ENCODE measurements at places on chromosomes 1 and 21.

GRCh38 chr1:58190267-58190988, 356.1 kb downstream of the OMA1 start:
- DNase-seq = no peak

DNA sequence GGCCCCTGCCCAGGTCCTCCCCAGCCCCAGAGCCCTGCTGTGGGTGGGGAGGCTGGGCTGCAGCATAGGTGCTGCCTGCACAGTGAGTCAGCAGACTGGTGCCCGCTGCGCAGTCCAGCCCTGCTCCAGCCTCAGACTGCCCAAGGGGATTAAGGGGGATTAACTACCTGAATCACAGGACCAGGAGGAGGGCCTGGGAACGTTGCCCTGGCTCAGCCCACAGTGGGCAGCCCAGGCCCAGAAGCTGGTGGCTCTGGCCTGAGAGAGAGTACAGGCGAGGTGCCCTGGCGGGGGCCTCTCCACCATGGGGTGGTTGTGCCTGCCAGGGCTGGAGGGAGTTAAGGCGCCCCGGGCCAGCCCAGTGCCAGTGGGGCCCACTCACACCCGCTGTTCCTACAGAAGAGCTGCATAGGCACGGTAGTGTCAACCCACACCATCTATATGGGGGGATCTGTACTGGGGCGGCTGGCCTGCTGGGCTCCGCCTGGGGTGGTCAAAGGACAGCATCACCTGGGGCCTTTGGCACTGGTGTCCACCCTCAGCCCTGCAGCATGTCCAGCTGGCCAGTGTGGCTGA, 2.3 kb downstream of the OBSCN start:
- DNase-seq = no peak

GRCh38 chr21:23950344-23950743, 1656.9 kb downstream of the MRPL39 start:
- DNase-seq = no peak

GRCh38 chr1:44033041-44033575, 1.8 kb upstream of the SLC6A9 start:
- no peak for DNase-seq

- DNase-seq = no peak
Observed at GRCh38 chr1:116246174-116246573, 126.9 kb upstream of the ATP1A1 start.

GRCh38 chr1:232999956-233000625, 49.7 kb downstream of the NTPCR start:
- DNase-seq = no peak

GRCh38 chr1:1169429-1170214, 4.1 kb upstream of the TTLL10 start:
- DNase-seq = no peak

DNA sequence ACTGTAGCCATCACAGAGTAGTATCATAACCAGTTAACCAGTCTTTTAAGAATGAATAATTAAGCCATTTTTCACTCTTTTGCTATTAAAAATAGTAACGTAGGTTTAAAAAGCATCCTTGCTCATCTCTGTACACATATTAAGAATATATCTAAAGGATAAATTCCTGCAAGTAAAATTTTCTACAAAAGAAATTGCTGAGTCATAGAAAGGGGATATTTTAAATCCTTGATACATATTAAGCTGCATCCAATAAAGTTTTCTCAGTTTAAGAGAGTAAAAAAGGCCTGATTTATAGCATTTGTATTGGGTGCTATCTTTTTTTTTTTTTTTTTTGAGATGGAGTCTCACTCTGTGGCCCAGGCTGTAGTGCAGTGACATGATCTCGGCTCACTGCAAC, 1.9 kb upstream of the CTH start:
- no peak for DNase-seq

DNA sequence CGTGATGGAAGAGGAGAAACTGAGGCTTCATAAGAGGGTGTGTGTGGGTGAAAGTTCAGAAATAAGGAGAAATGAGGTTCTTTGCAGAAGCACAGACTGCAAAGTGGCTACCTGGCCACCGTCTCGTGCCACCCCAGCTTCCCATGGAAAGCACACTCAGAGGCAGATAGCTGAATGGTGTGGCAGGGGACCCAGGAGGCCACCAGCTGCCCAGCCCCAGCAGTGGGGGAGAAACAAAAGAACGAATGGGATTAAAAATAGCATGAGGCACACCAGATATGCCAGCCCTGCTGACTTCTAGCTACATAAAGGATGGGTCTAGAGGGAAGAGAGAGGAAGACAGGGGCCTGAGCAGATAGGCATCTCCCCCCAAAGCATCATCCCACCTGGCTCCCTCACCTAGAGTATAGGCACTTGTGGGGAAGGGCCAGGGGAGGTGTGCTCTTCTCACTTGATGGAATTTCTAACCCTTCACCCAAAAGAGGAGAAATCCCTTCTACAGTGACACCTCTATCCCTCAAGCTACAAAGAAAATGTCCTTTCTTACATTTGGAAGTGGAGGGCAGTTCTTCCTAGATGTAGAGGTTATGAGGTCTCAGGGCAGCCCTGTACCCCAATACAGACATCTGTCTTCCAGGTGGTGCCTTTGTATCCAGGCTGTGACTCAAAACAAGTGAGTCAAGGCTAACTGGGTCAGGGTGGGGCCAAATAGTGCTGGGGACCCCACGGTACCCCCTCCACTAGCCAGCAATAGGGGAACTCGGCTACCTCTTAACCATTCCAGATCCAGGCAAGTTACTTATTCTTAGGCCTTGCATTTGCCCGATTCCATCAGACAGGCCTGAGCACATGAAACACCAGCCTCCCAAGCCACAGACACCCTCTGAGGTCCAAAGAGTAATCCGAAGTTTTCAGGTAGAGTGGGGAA, 3.5 kb downstream of the HDGF start:
- DNase-seq = no peak

GRCh38 chr21:45769896-45770295, 126.4 kb downstream of the PCBP3 start:
- no peak for DNase-seq

GRCh38 chr1:114342376-114342775, 168.6 kb downstream of the TRIM33 start:
- no peak for DNase-seq

DNA sequence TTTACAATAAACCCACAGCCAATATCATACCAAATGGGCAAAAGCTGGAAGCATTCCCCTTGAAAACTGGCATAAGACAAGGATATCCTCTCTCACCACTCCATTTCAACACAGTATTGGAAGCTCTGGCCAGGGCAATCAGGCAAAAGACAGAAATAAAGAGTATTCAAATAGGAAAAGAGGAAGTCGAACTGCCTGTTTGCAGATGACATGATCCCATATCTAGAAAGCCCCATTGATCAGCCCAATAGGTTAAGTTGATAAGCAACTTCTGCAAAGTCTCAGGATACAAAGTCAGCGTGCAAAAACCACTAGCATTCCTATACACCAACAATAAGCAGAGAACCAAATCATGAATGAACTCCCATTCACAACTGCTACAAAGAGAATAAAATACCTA, 235.5 kb downstream of the DPYD start:
- DNase-seq = no peak

GRCh38 chr1:160420881-160421842, 20.8 kb downstream of the VANGL2 start:
- no peak for DNase-seq

DNA sequence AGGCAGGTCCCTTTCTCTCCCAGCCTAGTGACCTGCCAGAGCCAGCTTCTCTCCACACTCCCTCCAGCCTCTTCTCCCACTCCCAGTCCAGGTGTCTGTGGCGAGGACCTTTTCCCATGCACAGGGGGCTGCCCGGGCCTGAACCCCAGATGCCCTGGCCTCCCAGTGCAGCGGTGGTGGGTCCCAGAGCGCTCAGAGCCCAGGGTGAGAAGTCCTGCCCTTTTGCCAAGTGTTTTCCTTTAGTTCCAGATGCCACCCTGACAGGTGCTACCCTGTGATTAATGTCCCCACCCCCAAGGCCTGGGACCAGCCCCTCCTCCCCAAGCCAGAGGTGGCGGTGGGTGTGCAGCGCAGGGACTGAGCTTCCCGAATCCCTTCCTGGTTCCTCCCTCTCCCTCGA, 90.4 kb downstream of the PAX7 start:
- DNase-seq = no peak

- peak; percentile 76 for DNase-seq
Observed at GRCh38 chr1:231727171-231727570, 100.6 kb downstream of the DISC1 start.

- no peak for DNase-seq
Observed at GRCh38 chr1:45836451-45836850, 33.0 kb downstream of the MAST2 start.

DNA sequence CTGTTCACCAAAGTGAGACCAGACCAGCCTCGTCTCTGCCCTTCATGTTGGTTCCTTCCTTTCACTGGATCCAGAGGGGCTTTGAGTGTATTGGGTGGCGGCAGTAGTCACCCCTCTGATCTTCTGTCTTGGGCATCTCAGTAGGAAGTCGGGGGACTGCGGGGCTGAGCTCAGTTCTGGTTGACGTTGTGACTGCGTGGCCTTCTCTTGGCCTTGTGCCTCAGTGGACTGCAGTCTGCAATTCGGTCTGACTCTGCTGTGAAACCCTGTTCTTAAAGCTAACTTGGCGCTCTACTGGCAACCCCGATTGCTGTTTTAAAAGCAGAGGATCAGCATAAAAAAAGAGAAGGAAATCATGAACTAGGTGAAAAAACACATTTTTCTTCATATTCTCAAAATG, 56.7 kb downstream of the SLC37A1 start:
- no peak for DNase-seq

- DNase-seq = no peak
Observed at GRCh38 chr1:109535971-109536491, 3.6 kb upstream of the GPR61 start.

All from foreskin fibroblast (primary cell).